ENCODE measurements at places on chromosomes 4 and X.

DNA sequence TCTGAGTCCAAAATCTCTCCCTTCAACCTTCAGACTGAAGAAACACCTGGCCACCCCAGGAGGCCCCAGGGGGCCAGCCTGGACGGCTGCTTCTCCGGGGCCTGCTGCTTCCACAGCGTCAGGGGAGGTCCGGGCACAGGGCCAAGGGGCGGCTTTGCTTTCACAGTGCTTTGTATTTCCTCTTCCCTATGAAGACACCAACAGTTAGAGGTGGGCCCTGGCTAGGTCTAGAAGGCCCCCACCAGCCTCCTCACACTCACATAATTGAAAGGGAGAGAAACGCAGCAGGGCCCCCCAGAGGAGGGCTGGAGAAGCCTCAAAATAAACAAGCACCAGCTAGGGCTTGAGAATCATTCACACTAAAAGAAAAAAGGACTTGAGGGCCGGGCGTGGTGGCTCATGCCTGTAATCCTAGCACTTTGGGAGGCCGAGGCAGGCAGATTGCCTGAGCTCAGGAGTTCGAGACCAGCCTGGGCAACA lies 17.8 kb downstream of the SCD5 start:
- DNase-seq = peak; percentile 75

- no peak for DNase-seq
Measured at GRCh38 chr4:1989533-1990347, 19.0 kb downstream of the NELFA start.

DNA sequence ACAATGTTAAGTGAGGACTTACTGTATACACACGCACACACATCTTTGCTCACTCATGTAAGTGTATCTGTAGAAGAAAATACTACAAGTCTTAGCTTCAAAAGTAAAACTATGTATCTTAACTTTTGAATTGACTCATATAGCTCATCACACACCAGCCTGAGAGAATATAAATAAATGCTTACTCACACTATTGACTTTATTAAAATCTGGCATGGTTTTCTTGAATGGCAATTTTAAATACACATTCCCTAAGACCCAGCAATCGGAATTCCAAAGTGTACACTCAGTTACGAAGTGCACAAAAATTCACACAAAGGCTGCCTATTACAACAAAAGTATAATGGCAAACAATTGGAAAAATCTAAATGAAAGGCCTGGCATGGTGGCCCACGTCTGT lies 2.0 kb downstream of the ERCC6L start:
- no peak for DNase-seq

- no peak for DNase-seq
Measured at GRCh38 chr4:139764182-139764581, 98.6 kb downstream of the MGST2 start.

GRCh38 chrX:129777218-129778030 lies 2.3 kb upstream of the SASH3 start:
- no peak for DNase-seq

DNA sequence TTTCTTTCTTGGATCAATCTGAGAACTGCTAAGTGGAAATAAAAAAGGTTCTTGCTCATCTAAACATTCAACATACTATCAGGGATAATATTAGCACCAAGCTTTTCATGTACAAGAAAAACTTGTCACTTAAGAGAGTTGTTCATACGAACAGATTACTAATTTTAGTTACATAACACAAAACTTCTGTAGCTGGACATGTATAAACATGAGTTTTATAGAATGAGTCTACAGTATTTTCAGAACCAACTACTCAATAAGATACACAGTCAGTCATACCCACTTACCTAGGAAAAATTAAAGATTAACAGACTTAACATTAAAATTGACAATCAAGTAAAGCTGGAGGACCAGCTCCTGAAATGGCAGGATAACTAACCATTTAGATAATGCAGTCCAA lies 540.1 kb upstream of the FAM241A start:
- no peak for DNase-seq
